ENCODE measurements at places on chromosomes 2 and 18. TPM values are rescaled to one million over a fixed set of nuclear protein-coding genes. Genes with fewer than 3 reads are reported as not detected.

CHST9 gene
- not detected for total RNA-seq

DNA sequence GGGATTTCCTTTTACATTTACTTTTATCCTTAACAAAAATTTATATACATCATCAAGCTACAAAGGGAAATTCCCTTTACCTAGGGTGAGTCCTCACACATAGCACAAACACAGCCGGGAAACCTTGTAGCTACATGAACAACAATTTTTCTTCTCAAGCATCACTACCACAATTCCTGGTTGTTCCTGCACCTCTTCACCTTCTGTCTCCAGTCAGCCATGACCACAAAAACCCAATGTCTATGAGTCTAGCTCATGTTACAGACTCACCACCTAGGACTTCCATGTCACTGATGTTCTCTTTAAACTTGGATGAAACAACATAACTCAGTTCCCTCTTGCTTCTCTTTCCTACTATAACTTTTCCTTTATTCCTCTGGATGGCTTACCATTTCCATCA is 460.4 kb downstream of the MBD2 start:
- no peak for DNase-seq

GRCh38 chr2:6934345-6934744 is 17.1 kb downstream of the RNF144A start:
- no peak for DNase-seq

DNA sequence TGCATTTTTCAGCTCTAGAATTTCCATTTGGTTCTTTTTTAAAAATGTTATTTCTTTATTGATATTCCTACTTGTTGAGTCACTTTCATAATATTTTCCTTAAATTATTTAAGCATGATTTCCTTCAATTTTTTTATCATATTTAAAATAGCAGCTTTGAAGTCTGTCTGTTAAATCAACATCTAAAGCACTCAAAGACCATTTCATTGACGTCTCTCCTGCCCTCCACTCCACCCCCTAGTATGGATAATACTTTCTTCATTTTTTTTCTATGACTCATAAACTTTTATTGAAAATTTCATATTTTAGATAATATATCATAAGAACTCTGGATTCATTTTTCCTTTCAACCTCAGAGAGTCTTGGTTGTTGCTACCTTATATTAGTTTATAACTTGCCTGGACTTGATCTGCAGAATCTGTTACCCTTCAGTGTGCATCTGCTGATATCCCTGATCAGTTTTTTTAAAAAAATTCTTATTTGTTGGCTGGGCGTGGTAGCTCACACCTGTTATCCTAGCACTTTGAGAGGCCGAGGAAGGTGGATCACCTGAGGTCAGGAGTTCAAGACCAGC is 59.0 kb upstream of the ZNF396 start:
- no peak for DNase-seq

- no peak for DNase-seq
Measured at GRCh38 chr2:187081461-187081860, 232.5 kb upstream of the ZSWIM2 start.

DNA sequence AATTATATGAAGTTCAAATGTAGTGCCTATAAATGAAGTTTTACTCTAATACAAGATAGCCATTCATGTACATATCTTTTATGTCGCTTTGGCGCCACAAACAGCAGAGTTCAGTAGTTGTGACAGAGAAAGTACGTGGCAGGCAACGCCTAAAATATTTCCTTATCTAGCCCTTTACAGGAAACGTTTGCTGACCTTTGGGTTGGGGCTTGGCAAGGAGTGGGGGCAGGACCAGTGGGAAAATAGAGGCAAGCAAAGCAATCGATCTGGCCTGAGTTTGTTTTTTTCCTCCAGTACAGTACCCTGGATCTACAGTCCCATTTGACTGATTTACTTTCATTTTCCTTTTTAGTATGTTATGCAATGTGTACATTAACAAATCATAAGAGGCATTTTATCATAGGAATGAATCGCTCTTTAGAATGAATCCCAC is 13.1 kb downstream of the CCDC68 start:
- DNase-seq = no peak

DNA sequence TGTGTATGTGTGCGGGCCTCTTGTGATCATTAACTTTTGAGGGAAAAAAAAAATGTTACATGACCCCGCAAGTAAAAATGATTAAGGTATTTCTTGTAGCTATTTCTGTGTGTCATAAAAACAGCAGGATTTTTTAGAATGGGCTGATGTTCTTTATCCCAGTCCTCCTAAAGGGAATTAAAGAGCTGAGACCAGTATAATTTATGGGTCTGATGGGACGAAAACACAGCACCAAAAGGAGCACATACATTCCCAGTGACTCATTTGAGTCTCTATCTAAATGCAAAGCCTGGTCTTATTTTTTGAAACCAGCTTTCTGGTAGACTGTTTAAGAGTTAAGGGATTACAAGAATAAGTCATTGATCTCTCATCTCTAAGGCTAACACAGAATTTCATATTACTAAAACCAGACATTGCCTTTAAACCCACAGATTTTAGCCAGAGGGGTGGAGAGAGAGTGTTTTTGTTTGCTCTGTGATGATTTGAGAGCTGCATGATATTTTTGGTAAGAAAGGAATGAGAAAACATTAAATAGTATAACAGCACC is 342.3 kb upstream of the EPHA4 start:
- no peak for DNase-seq

- DNase-seq = no peak
Measured at GRCh38 chr2:207227062-207227748, 61.5 kb upstream of the KLF7 start.

C2orf68 gene
- 31.0 TPM for total RNA-seq

GCFC2 gene
- total RNA-seq = 15.7 TPM

GRCh38 chr18:13320891-13321425 is 102.4 kb downstream of the LDLRAD4 start:
- DNase-seq = no peak

GRCh38 chr2:88521445-88522073 is 69.1 kb upstream of the FOXI3 start:
- DNase-seq = no peak

- no peak for DNase-seq
Measured at GRCh38 chr18:53819671-53820070, 404.8 kb downstream of the MBD2 start.

- no peak for DNase-seq
Measured at GRCh38 chr2:930935-931334, 19.7 kb upstream of the SNTG2 start.

LIMS4 gene
- not detected for total RNA-seq

- DNase-seq = no peak
Measured at GRCh38 chr18:71760541-71760940, 783.6 kb downstream of the CBLN2 start.

FARSB gene
- total RNA-seq = 8.7 TPM

DNA sequence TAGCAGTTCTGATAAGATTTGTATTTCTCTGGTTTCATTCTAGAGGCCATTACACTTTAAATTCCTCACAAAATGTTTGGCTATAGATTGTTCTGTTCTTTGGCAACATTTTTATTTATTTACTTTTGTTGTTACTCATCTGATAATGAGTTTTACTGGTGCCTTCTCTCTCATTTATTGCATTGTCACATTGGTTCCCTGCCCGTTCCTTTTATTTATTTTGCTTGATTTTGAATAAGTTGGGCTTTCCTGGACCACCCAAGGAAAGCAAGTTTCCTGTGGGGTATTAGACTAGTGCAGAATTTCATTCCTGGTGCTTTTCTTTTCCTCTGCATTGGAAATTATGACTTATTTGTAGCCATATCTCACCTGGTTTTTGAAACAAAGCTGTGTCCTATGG is 232.0 kb downstream of the SOCS6 start:
- DNase-seq = no peak

GRCh38 chr18:43819397-43819796 is 542.1 kb upstream of the SYT4 start:
- no peak for DNase-seq

GRCh38 chr18:37336568-37337285 is 228.9 kb downstream of the CELF4 start:
- no peak for DNase-seq

DNA sequence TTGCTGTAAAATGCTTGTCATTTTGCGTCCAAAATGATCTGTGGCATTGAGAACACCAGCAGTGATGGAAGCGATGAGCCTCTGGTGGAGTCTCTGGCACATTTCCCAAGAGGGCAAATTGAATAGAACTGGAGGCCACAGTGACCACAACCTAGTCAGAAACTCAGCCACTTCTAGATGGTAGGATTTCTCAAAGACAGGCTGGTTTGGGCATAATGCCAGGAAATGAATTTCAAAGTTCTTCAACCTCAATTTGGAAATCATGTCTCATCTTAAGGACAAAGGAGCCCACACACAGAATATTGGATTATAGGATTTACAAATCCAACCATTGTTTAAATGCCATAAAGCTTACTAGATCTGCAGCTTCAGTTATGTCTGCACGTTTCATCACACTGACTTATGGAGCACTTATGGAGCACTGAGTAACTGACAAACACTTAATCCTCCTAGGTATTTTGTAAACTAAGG is 132.1 kb downstream of the COL6A3 start:
- DNase-seq = no peak

GRCh38 chr2:100119235-100119634 is 23.2 kb downstream of the AFF3 start:
- no peak for DNase-seq

HOXD10 gene
- not detected for total RNA-seq

ANO7 gene
- 0.14 TPM for total RNA-seq

TUBA3D gene
- total RNA-seq = not detected

GRCh38 chr2:97808816-97809215 is 95.4 kb downstream of the ZAP70 start:
- DNase-seq = no peak

GRCh38 chr2:2232167-2232566 is 98.9 kb downstream of the MYT1L start:
- no peak for DNase-seq

DNA sequence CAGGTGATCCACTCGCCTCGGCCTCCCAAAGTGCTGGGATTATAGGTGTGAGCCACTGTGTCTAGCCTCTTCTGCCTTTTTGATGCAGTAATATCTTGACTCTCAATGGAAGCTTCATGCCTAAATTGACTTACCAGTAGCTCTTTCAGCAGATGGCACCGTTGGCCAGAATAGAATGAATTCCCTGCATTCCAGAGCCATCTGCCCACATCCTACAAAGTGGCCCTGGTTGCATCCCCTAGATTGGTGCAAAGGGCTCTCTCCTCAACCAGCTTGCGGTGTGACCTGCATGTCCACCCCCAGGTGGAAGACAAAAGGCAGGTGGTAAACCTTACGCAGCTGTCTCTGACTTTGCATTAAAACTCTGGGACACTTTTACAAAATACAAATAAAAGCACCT is 4.4 kb upstream of the PARD6G start:
- DNase-seq = no peak

SPP2 gene
- not detected for total RNA-seq

- peak; percentile 50 for DNase-seq
Measured at GRCh38 chr2:144215701-144216675, 303.9 kb downstream of the ZEB2 start.

GRCh38 chr2:219575566-219576504 is 3.7 kb downstream of the INHA start:
- no peak for DNase-seq

GRCh38 chr2:196295005-196295404 is 123.6 kb upstream of the STK17B start:
- DNase-seq = no peak

TMEM169 gene
- 0.53 TPM for total RNA-seq

DNA sequence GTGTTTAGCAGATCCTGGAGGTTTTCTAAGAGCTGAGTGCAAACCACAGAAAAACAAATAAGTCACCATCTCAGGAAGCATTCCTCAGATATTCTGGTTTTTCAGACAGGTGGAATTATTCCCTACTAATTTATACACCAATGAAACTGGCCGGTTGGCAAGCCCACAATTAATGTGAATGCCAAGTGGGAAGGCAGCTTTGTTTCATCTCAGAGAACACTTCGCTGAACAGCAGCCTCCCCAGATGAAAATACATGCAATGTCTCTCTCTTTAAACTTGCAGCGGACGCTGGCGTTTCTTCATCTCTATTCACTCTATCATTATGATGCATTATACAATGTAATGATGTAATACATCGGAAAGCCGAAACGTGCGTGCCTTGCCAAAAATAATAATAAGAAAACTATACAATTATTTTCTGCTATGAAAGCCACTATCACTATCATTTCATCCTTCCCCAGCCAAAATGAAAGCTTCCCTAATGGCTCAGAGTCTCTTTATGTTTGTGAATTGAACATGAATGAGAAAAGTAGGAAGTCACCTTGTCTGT is 649.4 kb downstream of the BCL11A start:
- no peak for DNase-seq

GRCh38 chr18:77135339-77136075 is 2.9 kb upstream of the MBP start:
- no peak for DNase-seq

DNA sequence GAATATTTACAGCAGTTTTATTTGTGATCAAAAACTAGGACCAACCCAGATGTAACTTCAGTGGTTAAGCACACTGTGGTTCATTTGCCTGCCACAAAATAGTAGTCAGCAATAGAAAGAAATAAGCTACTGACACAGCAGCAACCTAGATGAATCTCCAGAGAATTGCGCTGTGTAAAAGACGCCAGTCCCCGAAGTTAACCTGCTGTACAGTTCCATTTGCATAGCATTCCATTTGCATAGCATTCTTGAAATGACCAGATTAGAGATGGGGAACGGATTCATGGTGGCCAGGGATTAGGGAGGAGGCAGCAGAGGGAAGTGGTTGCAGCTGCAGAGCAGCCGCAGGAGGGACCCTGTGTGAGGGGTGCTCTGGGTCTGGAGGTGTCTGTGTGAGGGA is 39.3 kb upstream of the NFATC1 start:
- no peak for DNase-seq

SERPINB10 gene
- total RNA-seq = not detected

- no peak for DNase-seq
Measured at GRCh38 chr18:42281851-42282250, 326.8 kb downstream of the PIK3C3 start.

DNA sequence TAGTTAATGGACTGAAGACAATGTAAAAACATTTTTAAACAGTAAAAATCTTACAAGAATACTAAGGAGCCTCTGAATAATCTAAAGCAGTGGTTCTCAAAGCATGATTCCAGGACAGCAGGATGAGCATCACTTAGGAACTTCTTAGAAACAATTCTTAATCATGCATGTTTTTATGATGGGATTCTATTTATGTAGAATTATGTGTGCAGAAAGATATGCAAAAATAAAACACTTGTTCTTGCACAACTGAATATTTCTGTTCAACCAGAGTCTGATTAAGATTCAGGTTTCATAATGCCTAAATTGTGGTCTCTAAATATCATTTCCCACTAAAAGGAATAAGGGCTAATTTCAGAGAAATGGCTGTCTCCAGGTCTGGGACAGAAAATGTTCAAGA is 69.2 kb upstream of the MTIF2 start:
- DNase-seq = no peak

GNLY gene
- 45.1 TPM for total RNA-seq

DNA sequence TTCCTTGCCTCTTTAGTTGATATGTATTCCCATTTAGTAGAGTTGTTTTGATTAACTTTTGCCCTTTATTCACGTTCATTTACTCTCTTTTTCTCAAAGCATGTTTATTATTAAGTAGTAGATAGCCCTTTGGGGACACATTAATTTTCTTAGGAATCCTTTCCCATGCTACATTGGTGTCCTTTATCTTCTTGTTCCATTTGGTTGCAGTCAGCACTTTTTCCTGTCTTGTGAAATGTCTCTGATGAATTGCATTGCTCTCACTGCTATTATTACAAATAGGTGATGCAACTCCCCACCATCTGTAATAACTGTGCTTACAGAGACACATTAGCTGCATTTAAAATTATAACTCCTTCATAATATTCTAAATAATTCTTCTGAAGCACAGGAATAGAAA is 428.5 kb upstream of the CNTNAP5 start:
- no peak for DNase-seq

LAMA3 gene
- total RNA-seq = 0.19 TPM

RTP5 gene
- total RNA-seq = 0.30 TPM

TET3 gene
- 22.2 TPM for total RNA-seq
